Occipital lobe (tissue), 3 donors: ENCODE measurements at places on chromosomes 2 and 18.

DNA sequence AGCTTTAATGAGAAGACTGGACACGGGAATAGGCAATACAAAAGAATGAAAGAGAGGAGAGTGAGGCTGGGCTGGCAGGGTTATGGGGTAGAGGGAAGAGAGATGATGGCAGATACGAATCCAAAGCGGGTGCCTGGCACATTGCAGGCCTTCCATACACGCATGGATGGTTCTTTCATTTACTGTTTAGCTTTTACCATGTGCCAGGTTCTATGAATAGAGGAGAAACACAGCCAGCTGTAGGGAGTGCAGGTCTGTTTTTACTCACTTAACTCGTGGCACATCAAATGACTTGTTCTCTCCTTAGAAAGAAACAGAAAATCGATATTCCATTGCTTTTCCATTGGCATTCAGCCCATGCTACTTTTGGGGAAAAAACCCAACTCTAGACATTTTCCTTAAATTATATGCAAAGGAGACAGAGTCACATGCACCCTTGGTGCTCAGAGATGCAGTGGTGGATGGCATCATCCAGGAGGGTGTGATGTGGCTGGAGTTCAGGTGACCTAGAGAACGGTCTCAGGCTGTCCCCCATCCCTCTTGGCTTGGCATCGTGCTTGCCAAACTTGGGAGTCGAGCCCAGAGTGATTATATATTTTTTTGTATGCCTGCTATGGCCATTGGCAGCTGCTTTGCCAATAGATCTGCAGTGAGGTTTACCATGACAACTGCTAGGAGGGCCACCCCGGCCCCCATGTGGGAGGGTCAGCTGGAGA lies 6.2 kb downstream of the LTBP1 start:
- no peak for DNase-seq

- DNase-seq, result no peak
These were observed 27.7 kb downstream of the AFTPH start for GRCh38 chr2:64551851-64552250.

- no peak for DNase-seq
These were observed 65.5 kb downstream of the BCL2L11 start for GRCh38 chr2:111186121-111186715.

DNA sequence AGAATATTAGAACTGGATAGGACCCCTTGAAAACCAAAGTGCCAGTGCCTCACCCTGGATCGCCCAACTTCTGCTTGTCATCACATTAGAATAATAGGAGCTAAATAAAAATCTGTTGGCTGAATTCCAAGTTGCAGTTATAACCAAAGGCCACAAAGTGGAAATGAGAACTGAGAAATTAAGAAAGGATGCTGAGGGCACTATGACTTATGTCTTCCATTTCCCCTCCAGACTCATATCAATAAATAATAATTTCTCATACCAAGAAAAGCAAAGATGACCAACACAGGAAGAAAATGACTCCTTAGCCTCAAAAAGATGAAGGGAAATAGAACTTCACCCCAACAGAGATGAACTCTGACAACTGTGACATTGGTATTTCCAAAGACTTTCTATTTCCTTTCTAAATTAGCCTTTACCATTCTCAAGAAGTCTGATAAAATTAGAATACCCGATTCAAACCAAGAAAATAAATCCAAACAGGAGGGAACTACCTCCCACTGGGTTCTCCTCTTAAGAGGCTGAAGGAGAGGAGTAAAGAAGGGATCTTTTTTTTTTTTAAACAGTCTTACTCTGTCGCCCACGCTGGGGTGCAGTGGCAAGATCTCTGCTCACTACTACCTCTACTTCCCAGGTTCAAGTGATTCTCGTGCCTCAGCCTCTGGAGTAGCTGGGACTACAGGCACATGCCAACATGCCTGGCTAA lies 46.5 kb upstream of the EPG5 start:
- no peak for DNase-seq

GRCh38 chr2:21427606-21428005 lies 303.8 kb downstream of the TDRD15 start:
- DNase-seq, result no peak

- DNase-seq, result no peak
These were observed 84.5 kb upstream of the TLK1 start for GRCh38 chr2:171244970-171245782.

DNA sequence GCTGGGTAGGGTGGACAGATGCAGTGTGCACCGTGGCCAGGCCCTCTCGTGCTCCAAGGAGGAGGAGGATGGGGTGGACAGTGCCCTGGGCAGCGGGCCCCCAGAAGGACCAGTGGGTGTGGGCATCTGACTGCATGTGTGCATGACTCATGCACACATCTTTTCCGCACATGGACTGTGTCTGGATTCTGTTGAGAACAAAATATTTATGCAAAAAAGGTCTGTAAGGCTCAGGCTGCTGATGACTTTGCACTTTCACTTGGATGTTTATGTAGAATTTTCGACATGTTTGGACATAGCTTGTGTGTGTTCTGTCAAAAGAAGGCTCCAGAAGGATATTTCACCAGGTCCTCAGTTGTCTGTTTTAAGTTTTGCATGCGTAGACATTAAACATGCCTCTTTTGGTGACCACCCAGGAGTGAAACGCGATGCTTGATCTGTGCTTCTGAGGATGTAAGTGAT lies 45.6 kb downstream of the MTCL1 start:
- DNase-seq, result no peak

DNA sequence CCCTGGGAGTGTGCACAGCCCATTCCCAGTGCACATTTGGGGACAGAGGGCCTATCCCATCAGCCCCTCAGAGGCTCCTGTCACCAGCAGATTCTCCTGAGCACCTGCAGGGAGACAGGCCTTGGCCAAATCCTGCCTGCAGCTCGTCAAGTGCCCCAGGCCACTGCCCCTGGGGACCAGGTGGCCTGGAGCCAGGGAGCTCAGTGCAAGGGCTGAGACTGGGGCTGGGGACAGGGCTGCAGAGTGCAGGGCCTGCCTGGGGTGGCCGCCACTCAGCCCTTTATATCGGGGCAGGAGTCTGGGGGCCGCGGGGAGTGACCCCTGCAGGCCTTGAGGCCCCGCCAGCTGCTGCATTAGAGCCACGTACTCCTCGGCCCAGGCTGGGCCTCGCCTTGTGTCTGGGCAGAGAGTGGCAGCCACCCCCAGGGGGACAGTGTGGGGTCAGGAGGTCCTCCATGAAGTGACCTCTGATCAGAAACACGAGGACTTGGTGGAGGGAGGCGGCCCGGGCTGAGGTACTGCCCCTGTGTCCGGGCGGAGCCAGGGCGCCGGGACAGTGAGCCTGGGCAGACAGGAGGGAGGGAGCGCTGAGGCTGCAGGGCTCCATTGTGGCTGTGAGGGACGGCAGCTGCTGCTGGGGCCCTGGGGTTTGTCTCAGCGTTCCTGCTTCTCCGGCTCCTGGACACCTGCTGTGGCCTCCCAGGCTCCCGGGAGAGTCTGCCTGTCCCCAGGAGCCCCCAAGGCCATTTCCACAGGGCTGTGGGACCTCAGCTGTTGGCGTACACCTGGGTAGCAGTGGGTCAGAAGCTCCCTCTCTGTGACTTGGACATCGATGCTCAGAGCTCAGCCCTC lies 24.2 kb downstream of the GPC1 start:
- no peak for DNase-seq

DNA sequence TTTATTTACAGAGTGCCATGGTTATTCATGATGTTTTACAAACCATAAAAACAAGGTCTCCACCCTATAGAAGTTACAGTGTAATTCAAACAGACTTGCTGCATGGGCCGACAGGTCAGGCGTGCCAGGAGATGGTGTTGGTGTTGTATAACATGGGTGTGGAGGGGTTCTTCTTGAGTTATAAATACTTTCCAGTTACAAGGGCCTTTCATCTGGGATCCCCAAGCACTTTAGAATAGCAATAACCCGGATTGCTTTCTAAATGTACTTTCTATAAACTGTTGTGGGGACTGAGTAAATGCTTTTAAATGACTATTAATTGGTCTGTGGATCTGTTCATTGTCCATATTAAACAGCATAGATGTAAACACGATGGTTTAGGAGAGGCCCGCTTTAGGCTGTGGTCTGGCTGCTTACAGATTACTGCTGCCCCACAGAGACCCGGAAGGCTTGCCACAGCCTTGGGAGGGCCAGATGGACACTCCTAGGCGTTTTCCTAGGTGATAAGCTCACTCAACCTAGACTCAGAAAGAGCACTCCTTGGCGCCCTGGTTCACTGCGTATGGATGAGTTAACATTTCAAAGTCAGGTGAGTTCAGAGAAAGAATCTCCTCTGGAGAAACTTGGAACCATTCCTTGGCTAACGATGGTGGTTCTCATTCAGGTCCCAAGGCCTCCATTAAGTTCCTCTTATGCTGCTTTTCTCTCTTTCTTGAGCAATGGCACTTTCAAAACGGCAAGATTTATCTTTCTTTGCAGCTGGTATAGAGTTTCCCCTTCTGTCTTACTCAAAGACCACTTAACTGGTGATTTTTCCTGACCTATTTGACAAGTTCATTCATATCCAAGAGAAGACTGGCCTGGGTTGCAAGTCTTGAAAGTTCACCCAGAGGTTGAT lies 3.6 kb upstream of the KIAA2012 start:
- no peak for DNase-seq
